ENCODE measurements at places on chromosomes 13 and 19. TPM values are rescaled to one million over a fixed set of nuclear protein-coding genes. Genes with fewer than 3 reads are reported as not detected.

ATP8B3 gene
- total RNA-seq: 2.3 TPM

HIPK4 gene
- total RNA-seq: not detected

- H3K27ac ChIP-seq: no peak overlapping the region
- H3K4me1 ChIP-seq: peaks cover 5% of the 10 kb centered on the region
- no peak for DNase-seq
- H3K27me3 ChIP-seq: peaks cover 8% of the 10 kb centered on the region
Observed at GRCh38 chr19:35337984-35338296, 9.0 kb downstream of the CD22 start.

DNA sequence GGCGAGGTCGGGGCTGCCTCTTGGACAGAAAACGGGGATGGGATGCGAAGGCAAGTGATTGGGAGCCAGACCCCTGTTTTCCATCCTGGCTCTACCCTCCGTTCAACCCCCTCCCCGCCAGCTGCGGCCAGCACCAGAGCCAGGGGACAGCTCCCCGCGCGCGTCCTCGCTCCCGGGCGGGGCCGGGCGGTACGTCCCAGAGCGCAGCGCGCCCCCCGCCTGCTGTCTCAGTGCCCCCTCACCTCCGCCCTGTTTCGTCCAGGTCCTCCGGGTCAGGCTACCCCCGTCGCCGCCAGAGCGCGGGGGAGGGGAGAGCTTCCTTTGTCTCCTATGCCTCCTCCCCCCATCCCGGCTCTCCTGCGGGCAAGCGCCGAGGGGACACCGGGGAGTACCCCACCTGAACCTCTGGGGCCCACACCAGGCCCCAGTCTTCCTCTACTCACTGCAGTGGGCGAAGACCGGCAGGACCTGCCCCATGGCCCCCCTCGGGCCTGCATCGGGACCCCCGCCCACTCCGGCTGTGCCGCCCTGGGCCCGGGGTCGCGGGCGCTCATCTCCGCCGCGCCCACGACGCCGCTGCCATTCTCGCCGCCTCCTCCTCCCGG, 396 bp downstream of the RTN2 start:
- peaks cover 22% of the 10 kb centered on the region for H3K4me1 ChIP-seq
- peak overlapping the region; percentile 44 for H3K4me3 ChIP-seq
- no peaks in the 10 kb centered on the region for H3K36me3 ChIP-seq
- H3K27me3 ChIP-seq: peaks cover 45% of the 10 kb centered on the region
- peak; percentile 61 for DNase-seq

ZNF211 gene
- 7.9 TPM for total RNA-seq

PEAK3 gene
- total RNA-seq: not detected

- H3K36me3 ChIP-seq: no peaks in the 10 kb centered on the region
- H3K27ac ChIP-seq: no peak overlapping the region
Observed at GRCh38 chr13:101346161-101346560, 70.1 kb downstream of the NALCN start.

- H3K4me3 ChIP-seq: no peak overlapping the region
- DNase-seq: no peak
- no peaks in the 10 kb centered on the region for H3K27me3 ChIP-seq
- H3K27ac ChIP-seq: no peak overlapping the region
Observed at GRCh38 chr19:51101171-51101865, 6.9 kb downstream of the CTU1 start.

GRCh38 chr13:76965759-76966421, 17.6 kb downstream of the ACOD1 start:
- no peak overlapping the region for H3K27ac ChIP-seq
- H3K36me3 ChIP-seq: no peaks in the 10 kb centered on the region
- no peaks in the 10 kb centered on the region for H3K4me1 ChIP-seq
- no peak for DNase-seq
- no peak overlapping the region for H3K4me3 ChIP-seq

LILRA6 gene
- not detected for total RNA-seq

GRCh38 chr19:11324079-11324661, 15.3 kb downstream of the RAB3D start:
- H3K4me3 ChIP-seq: peak overlapping the region; percentile 47
- peak; percentile 31 for DNase-seq
- peak overlapping the region; percentile 73 for H3K27ac ChIP-seq
- peaks cover 24% of the 10 kb centered on the region for H3K27me3 ChIP-seq

URAD gene
- not detected for total RNA-seq

KLK2 gene
- total RNA-seq: 0.38 TPM

FAM124A gene
- total RNA-seq: 0.30 TPM

FAAP24 gene
- 8.0 TPM for total RNA-seq

ERFL gene
- 1.2 TPM for total RNA-seq

DNA sequence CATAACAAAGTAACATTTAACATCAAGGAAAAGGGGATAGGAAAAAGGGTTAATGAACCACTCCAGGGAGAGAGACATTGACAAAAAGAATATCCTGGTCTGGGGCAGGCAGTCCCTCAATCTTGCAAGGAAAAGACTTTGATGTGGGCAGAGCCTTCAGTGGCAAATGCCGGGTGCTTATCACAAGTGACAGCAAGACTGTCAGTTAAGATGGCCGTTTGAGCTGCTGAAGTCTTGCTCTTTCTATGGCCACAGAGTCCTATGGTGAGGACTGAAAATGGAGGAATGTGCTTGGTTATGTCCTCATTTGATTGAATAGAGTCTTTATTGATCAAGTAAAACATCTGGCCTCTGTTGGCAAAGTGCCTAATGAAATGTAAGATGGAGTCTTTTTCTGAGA, 112.1 kb downstream of the B3GLCT start:
- H3K4me1 ChIP-seq: no peaks in the 10 kb centered on the region
- no peak overlapping the region for H3K27ac ChIP-seq
- H3K36me3 ChIP-seq: peaks cover 62% of the 10 kb centered on the region
- no peak for DNase-seq
- no peak overlapping the region for H3K4me3 ChIP-seq

ZNF253 gene
- 16.6 TPM for total RNA-seq

CNFN gene
- not detected for total RNA-seq

DNA sequence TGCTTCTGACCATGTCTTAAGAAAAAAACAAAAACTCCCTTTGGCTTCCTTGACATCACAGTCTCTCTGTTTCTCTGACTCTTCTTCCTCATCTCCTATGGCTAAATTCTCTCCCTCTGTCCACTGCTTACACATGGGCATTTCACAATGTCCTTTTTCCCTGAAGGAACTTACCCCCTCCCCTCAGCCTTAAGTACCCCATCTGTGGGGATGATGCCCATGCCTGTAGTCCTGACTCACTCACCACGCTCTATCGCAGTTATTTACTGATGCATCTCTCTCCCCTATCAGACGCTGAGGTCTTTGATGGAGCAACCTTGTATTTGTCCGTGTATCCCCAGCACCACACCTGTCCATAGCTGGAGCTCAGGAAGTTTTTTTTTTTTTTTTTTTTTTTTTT, 32.4 kb downstream of the ACTN4 start:
- peaks cover 48% of the 10 kb centered on the region for H3K4me1 ChIP-seq
- H3K27ac ChIP-seq: no peak overlapping the region
- no peak overlapping the region for H3K4me3 ChIP-seq
- DNase-seq: no peak

- H3K4me3 ChIP-seq: no peak overlapping the region
- peak; percentile 1 for DNase-seq
- H3K27me3 ChIP-seq: no peaks in the 10 kb centered on the region
- peaks cover 10% of the 10 kb centered on the region for H3K4me1 ChIP-seq
Observed at GRCh38 chr13:28267497-28267896, 129.2 kb downstream of the PAN3 start.

GRCh38 chr19:43721469-43722048, 5.7 kb downstream of the IRGC start:
- H3K4me3 ChIP-seq: no peak overlapping the region
- H3K27ac ChIP-seq: no peak overlapping the region
- H3K4me1 ChIP-seq: peaks cover 5% of the 10 kb centered on the region
- no peaks in the 10 kb centered on the region for H3K27me3 ChIP-seq
- H3K36me3 ChIP-seq: no peaks in the 10 kb centered on the region

GRCh38 chr19:14979476-14980255, at the start of gene SLC1A6:
TSS of gene SLC1A6 (minus strand) at chr19:14979864. CDS start at chr19:14972910, 6,954 bp downstream.
- H3K27ac ChIP-seq: no peak within 1 kb of the TSS
- H3K36me3 ChIP-seq: no peaks in the 10 kb centered on the region
- H3K4me1 ChIP-seq: no peaks in the 10 kb centered on the region
- peaks cover 59% of the 10 kb centered on the region for H3K27me3 ChIP-seq

A1BG gene
- total RNA-seq: 18.7 TPM

Data from activated naive CD8-positive, alpha-beta T cell treated with anti-CD3 and anti-CD28 coated beads for 36 hours (primary cell).